NCI-H460 (cell line): ENCODE measurements at places on chromosomes 5 and 9.
A peak's percentile ranks its signal among the peaks of the same experiment; 100 is the strongest.

- DNase-seq: no peak
Observed at GRCh38 chr5:81534441-81534840, 140.5 kb upstream of the ACOT12 start.

GRCh38 chr9:102551346-102551745, 443.8 kb upstream of the CYLC2 start:
- no peak for DNase-seq

DNA sequence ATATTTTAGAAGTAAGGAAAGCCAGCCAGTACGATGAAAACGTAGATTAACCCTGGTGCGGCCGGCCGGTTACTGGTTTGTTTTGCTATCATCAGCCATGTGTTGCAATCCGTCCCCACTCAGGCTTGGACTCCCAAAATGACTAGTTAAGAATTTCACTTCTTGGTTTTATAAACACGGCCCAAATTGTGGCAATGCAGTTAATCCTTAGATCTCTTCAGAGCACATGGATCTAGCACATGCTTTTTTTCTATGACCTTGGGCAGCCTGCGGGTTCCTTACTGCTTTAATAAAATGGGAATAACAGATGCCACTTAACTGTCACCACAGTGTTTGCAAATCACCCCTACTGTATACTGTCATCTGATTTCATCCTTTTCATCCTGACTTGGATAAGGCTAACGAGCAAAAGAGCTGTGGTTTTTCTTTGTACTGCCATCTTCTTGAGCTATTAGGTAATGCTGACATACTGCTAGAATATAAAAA, 1.5 kb downstream of the NDFIP1 start:
- DNase-seq: no peak

GRCh38 chr9:87959916-87960581, 14.3 kb downstream of the CDK20 start:
- DNase-seq: no peak

DNA sequence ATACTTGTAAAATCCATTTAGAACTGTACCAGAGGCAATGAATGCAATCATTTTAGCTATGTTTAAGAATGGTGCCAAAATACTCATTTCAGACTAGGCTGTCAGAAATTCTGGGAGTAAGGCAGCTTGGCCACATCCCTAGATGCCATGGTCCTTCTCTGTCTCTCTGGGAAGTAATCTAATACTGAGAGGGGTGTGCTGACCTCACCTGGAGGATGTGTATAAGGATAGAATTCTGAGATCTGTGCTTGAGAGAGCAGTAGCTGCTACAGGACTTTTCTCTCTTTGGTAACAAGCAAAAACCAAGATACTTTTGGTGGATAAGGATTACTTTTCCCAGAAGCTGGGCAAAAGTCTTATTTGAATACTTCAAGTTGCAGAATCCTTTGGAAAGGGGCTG, 68.1 kb upstream of the MRPS30 start:
- DNase-seq: no peak

DNA sequence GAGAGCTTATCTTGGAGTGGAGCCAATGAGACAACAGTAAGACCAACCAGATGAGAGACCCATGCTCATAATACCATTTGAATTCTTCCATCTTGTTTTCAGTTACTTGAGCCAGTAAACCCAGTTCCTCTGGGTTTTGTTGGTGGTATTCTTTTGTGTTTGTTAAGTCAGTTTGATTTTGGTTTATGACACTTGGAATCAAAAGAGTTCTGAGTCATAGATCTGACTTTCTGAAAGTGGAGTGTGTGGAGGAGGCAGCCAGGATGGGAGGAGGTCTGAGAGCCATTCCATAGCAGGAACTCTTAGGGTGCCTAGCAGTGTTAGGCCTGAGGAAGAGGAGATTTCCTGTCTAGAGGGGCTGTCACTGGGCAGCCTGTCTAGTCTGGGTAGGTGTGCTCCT, 24.6 kb upstream of the PANK3 start:
- no peak for DNase-seq

DNA sequence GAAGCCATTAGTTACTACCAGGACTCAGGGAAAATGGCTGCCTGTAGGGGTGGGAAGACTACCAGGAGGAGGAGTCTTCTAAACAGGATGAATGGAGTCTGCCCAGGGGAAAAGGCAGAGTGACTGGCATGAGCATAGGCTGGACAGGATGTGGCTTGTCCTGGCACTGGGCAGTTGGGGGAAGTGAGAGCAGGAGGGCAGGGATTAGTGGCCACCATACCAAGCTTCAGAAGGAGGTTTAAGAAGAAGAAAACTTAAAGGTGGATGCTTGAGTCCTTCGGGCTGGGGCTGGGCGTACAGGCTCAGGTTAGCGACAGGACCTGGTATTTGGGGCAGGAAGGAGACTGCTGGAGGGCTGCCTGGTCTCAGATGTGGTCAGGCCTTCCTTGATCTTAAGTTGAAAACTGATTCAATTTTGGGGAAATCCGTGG, 5.0 kb upstream of the NSD1 start:
- DNase-seq: no peak

DNA sequence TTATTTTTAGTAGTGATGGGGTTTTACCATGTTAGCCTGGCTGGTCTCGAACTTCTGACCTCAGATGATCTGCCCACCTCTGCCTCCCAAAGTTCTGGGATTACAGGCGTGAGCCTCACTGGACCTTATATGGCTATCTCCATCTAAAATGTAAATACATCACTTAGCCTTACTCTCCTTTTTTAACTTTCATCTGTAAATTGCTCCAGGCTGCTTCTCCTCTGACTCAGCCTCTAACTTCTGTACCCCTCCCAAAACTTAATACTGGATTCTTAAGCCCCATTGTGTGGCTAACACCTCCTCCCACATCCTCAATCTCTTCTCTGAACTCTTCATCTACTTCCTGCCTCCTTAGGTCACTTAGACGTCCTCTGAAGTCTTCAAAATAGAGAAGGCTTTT, 4.0 kb downstream of the SNX30 start:
- DNase-seq: no peak

GRCh38 chr9:4515958-4516375, 25.7 kb downstream of the SLC1A1 start:
- no peak for DNase-seq

DNA sequence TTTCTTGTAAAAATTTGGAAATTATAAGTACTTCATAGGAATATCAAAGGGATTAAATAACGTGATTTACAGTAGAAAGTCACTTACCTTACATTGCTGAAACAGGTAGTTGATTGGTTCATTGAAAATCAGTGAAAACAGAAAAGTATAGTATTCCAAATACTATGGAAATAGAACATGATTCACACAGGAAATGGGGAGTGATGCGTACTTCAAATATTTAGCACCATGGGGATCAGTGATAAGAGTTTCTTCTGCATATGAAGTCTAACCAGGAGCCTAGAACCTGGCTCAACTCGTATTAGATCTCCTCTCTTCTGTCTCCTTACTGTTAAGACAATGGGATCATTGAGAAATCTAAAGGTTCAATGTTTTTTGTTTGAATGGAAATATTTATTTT, 133.3 kb downstream of the FAM174A start:
- DNase-seq: peak; percentile 4

DNA sequence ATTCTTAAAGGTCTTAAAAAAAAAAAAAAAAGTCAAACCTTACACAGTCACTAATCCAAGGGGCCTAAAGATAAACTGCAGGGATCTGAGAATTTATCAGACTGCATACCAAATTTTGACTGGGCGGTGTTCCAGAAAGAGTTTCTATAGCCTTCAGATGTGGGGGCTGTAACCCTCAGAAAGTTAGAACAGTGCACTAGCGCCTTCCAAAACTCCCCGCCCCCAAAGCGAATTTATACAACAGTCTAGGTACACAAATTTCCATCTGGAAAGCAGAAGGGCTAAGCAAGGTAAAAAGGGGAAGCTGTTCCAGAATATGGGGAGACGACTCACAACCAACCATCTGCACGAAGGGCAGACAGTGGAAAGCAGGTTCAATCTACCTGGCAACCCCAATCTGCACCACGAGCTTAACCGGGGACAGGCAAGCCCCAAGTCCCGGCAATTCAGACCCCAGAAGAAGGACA, 813 bp downstream of the ERMP1 start:
- DNase-seq: no peak

DNA sequence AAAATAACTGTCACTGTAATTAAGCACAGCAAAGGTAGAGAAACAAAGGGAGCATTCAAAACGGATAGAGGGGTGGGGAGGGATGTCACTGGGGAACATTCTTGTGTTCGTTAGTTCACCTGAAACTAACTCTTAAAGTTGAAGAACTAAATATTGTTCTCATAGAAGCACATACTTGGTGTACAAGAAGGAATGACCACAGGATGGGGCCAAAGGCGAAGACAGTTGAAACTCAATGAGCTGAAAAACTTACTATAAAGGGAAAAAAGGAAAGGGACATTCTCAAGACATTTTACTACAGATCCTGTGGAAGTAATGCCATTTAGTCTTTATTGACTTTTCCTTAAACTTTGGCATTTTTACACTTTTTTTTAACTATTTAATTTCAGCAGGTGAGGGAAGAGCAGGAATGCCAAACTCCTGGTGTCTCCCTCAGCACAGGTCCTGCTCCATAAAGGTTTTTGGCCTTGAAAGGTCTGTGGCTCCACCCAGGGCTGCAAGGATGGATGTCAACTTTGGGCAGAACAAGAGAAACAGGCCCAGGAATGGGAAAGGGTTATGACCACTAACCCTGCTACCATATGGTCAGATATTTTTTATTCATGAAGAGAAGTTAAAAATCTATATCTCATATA, 197.6 kb upstream of the RASA1 start:
- no peak for DNase-seq

GRCh38 chr5:78610636-78611035, 37.9 kb downstream of the LHFPL2 start:
- DNase-seq: no peak

GRCh38 chr5:139277171-139277570, 16.4 kb upstream of the MATR3 start:
- DNase-seq: no peak

- no peak for DNase-seq
Observed at GRCh38 chr9:73780916-73781315, 629.3 kb downstream of the ANXA1 start.

DNA sequence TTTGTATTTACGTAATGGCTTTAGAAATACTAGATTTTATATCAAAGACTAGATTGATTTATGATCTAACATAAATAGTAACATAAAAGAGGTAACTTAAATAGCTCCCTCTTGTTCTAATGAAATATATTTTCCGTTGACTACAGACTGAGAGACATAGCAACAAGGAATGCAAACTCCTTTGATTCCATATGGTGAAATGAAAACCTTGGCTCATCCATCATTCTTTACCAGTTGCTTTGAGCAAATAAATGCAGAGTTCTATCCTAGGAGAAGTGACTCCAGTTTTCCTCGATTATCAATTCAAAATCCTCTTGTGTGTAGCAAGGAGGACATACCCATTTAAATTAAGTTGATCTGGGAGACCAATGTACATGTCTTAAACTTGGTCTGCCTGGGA, 18.0 kb upstream of the JAKMIP2 start:
- DNase-seq: no peak

DNA sequence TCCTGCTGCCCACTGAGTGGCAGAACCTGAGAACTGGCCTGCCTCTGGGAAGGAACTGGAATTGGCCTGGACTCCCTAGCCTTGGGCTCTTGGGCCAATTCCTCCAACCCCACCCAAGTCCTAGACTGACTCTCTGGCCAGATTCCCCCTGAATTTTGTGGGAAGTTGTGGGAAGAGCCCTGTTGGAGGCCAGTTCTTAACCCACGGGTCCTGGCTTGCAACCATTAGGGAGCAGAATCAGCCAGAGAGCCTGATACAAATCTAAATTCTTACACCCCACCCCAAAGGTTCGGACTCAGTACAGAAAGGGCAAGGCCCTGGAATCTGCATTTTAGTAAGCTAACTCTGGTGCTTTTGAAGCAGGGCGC, 125.3 kb upstream of the SLC25A48 start:
- DNase-seq: no peak

DNA sequence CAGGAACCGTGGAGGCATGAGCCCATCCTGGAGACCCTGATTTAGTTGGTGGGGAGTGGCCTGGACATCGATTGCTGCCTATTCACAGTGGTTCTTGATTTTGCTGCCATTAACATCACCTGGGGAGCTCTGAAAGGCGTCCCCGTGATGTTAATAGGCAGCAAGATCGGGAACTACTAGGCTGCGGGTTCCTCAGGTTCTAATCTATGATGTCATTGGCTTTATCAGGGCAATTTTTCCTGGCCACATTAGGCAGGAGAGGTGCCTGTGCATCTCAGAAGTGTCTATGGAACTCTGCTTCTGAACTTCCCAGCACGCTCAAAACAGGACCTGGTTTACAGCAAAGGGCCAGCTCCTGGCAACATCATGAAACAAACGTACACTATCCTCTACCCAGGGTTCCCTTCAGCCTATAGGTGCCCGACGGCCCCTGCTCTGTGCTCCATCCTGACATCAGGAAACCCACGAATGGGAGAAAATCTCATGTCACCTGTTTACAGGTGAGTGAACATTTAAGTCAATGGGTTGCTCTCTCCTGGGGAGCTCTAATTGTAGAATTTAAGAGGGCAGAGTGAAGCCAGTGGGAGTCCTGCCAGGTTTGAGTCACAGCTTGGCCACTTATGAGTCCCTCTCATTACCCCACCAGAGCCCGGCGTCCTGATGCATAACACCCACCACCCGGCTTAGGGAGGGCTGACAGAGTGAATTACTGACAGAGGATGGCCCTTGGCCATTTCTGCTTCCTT, 49.4 kb downstream of the ROPN1L start:
- DNase-seq: no peak

DNA sequence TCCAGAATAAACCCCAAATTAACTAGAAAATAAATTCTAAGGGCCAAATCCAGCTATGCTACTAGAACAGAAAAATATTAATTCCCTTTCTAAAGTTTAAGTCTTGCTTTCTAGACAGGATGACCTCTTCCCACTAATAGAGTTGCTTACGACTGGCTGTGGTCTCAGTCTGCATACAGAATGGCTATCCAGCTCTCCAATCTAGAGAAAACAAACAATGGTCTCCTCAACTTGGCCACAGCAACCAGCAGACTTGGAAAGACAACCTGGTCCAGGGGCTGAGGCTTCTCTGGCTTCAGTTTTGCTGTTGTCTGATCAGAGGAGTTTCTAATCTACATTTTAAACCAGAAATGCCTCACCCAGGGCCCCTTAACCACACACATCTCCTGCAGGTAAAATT, 28.9 kb downstream of the RASEF start:
- no peak for DNase-seq

- DNase-seq: no peak
Observed at GRCh38 chr9:102087141-102087540, 348.7 kb upstream of the GRIN3A start.

GRCh38 chr9:36913393-36914211, 120.5 kb downstream of the PAX5 start:
- DNase-seq: no peak

DNA sequence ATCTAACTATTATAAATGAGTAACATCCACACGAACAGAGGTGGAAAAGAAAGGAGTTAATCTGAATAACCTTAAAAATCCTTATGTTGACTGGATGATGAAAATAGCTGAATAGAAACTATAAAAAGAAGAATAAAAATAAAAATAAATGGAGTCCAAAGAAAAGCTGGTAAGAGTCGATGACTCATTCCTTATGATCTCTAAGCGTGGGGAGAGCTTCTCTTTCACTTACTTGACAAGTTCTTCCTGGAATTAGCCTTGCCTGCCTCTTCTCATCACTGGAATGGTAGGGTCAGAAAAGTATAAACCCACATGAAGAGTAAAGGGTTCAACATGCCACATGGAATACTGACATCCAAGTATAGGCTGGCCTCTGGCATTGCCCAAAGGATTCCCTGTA, 477.0 kb upstream of the RGMB start:
- no peak for DNase-seq
